ENCODE measurements at places on chromosomes 2 and 18.

- DNase-seq = no peak
These were observed 227.6 kb upstream of the HNRNPA3 start for GRCh38 chr2:176984987-176985386.

GRCh38 chr2:127670055-127670956 lies 5.0 kb downstream of the LIMS2 start:
- DNase-seq = no peak

DNA sequence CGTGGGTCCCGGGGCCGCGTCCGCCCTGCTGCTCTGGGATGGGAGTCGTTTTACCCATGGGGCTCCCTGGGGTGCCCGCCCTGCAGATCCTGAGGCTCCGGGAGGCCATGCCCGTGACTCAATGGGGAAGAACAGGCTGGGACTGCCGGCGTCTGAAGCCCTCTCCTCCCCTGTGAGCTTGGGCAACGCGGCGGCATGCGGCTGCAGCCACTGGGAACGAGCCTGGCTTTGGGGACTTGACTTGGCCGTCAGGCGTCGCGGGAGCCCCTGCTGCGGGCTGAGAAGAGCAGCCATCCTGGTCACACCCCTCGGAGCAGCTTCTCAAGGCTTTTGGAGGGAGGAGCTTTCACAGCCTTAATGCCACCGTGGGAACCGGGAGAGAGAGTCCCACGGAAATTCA lies 126.9 kb upstream of the CTDP1 start:
- no peak for DNase-seq

DNA sequence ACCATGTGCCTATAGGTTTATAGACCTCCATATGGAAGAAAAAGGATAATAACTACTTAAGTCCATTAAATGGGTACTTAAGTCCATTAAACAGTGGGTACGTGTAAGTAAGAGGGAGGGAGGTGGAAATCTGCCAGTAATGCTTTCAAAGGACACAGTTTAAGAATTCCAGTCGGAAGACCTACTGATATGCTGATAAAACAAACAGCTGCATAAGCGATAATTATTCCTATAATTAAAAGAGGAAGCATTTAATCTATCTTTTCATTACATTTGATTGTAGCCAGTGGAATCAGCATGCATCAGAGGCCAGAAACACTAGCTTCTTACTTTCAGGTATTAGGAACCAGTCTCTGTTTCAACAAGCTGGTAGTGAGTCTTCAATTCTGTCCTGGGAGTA lies 96.4 kb upstream of the DDX18 start:
- DNase-seq = no peak

GRCh38 chr2:128693743-128694029 lies 375.0 kb upstream of the HS6ST1 start:
- DNase-seq = no peak

DNA sequence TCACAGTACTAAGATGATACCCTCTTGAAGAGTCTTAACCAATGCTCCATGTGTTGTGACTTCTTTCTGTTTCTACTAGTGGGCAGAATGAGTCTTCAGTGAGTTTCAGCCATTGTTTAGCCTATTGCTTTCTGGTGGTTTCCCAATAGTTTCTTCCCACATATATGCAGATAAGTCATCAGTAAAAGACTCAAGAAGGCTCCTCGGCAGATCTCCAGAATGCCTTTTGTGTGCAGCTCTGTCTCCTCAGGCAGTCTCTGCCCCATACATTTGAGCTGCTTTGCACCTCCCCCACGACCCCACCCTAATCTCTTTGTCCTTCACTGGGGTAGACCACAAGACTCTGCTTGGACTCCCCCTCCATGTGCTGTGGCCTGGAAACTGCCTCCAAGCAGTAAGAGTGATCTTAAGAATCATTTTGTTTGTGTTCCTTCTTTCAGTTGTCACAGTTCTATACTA lies 71.6 kb upstream of the CHRNA1 start:
- peak; percentile 63 for DNase-seq

DNA sequence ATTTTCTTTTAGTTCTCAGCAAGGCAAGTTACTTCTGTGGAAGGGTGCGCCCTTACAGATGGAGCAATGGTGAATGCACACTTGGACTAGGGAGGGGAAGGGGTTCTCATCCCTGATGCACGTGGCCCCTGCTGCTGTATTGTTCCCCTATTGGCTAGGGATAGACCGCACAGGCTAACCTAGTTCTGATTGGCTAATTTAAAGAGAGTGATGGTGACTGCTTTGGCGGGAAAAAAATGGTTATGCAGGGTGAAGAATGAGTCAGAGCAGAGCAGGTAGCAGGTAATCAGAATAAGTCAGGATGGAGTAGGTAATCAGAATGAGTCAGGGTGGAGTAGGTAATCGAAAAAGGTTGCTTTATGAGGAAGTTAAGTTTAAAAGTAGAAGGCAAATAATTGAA lies 171.5 kb downstream of the MTCL1 start:
- peak; percentile 41 for DNase-seq
